ENCODE measurements at places on chromosomes 16 and 17.

GRCh38 chr17:12545877-12546513 lies 119.7 kb upstream of the MYOCD start:
- no peak for DNase-seq

- peak; percentile 53 for DNase-seq
Measured at GRCh38 chr16:27426423-27427408, 24.7 kb downstream of the IL21R start.

- DNase-seq = no peak
Measured at GRCh38 chr16:86819533-86819892, 241.2 kb downstream of the FOXL1 start.

DNA sequence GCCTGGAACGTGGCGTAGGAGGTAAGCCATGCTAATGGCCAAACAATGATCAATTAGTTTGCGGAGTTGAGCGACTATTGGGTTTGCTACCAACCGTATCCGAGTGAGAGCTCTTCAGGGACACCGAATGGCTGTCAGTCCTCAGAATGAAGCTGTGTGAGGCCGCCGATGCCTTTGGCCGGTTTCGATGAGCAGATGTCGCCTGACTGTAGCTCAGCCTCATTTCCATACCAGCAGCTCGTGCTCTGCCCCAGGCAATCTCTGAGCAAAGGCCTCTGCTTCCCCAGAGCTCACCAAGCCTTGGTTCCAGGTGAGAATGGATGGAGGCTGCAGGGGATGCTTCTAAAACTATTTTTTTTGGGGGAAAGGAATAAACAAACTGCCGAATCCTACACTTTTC lies 111.7 kb upstream of the HS3ST4 start:
- DNase-seq = no peak

- no peak for DNase-seq
Measured at GRCh38 chr17:10001306-10001873, 96.3 kb upstream of the RCVRN start.

- DNase-seq = peak; percentile 15
Measured at GRCh38 chr16:84138824-84139627, 6.0 kb downstream of the HSDL1 start.

- no peak for DNase-seq
Measured at GRCh38 chr16:67525176-67525860, 3.3 kb upstream of the RIPOR1 start.

DNA sequence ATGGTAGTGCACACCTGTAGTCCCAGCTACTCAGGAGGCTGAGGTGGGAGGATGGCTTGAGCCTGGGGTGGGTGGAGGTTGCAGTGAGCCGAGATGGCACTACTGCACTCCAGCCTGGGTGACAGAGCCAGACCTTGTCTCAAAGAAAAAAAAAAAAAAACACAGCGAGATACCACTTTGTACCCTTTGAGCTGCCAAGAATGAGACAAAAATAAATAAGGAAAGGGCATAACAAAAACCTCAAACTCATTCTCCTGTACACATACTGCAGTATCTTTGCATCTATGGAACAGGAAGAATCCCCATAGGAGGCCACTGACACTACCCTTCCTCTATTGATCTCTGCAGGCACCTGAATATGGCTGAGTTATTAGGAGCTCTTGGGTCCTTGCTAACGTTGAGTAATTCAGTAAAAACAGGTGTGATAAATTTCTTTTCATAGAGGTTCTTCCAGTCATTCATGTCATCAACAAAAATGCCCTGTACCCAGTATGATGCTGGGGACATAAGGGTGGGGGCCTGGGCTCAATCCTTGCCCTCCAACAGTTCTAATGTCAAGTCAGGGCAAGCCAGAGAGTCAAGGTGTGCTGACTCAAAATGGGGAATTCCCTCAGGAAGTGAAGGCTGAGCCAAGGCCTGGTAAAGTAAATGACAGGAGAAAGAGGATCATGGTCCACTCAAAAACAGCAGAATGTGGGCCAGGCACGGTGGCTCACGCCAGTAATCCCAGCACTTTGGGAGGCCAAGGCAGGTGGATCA lies 26.9 kb downstream of the RANBP10 start:
- no peak for DNase-seq

DNA sequence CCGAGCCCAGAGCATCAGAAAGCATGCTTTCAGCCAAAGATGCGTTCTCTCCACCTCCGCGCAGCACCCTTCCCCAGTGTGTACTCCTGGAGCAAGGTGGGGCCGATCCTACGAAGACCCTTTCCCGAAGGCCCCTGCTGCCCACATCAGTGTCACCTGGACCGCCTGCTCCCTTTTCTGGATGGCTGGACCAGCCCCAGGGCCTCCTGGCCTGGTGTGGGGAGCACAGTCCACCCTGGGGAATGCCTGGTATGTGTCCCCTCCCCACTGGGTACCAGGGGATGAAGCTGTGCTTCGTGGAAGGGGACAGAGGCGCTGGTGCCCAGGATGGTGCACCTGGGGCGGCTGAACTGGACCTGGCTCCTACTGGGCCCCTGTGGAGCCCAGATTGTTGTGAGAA lies 173.8 kb downstream of the SEC14L1 start:
- no peak for DNase-seq

DNA sequence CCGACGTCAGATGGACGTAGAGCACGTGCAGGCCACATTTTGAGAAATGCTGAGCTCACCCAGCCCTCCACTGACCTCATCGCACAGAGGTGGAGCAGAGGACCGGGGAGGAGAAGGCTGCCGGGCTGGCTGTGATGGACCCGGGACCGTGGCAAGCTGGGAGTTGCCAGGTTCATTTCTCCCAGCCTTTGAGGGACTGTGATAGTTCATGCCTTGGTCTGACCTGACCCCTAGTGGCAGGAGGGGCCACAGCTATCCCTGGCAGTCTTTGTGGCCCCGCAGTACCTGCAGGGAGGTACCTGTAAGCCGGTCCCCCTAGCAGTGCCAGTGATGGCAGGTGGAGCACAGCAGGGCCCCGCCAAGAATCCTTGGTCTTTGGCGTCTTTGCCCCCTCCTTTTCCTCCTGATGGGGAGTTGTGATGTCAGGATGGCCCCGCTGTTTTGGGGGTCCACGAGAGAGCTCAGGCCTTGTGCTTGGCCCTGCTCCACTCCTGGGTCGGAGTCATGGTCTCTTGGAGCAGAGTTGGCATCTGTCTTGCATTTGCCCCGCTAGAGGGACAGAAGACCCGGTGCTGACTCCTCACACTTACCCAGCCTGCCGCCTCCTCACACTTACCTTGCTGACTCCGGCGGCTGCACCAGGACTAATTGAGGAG lies 50.4 kb downstream of the OR1D5 start:
- peak; percentile 20 for DNase-seq

DNA sequence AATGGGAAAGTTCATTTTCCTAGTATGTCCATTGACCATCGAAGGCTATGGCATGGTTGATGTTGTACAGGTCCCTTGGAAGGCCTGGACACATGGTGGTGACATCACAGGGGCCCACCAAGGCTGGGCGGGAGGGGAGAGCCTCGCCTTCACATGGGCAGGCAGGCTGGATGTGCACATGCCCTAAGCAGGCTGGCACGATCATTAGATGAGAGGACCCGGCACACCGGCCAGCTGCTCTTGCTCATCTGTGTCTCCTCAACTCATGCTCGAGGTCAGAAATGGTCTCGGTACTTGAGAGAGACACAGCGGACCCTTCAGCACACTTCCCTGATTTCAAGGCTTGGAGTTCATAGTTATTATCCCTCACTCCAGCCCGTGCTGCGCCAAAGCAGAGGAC lies 416.9 kb upstream of the ZFHX3 start:
- no peak for DNase-seq

DNA sequence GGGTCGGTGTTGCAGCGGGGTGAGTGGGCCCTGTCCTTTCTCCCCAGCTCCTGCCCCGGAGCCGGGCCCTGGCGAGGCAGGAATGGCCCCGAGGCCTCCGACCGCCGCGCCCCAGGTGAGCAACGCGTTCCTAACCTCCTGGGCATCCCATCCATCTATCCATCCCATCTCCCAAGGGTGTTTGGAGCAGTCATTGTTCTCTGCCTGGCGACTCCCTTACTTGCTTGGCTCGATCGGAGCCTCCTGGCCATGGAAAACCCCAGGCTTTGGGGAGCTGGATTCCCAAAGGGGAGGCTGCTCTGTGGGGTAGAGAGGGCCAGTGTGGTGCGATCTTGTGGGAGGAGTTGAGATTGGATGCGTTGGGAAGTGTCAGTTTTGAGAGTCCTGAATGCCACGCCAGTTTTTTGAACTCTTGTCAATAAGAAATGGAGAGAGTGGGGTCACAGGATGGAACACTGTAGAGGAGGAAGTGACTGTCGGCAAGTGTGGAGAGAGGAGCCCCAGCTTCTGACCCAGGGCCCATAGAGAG lies 684 bp downstream of the ZFP90 start:
- no peak for DNase-seq

DNA sequence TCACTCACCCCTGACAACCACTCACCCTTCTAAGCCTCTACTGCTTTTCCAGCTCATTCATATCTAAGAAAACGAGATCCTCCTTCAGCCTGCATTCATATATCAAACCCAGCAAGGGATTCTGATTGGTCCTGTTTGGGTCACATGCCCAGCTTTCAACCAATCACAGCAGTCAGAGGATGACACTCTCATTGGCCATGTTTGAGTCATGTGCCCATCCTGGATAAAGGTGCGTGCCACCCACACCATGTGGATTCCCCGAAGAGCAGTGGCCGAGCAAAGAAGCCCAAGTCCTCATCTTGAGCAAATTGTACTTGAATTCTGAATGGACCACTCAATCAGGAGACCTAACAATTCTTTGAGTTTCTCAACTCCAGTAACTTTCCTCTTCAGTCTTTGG lies 45.0 kb downstream of the SCNN1G start:
- no peak for DNase-seq

DNA sequence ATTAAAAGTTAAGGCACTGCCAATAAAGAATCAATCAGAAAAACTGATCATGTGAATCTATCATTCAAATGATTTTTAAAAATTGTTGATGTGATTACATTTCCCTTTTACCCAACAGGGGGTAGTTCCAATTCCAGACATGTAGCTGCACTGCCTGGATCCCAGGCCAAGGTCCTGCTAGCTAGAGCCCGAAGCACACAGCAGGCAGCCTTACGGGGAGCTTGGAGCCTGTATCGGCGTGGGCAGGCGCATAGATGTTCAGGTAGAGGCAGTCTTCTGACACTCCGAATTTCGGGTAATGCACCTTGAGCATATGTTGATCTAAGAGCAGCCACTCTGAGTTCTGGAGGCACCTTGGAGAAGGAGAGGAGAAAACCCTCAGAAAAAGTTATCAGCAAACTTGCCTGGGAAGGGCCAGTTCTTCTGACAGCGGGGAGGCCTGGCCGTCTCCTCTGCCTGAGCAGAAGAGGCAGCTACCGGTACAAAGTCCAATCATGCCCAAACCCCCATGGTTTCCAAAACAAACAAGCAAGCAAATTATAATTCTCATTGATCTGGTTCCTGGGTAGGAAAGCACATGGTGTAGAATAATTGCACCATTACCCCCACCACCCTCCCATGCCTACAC lies 3.6 kb downstream of the CES5A start:
- DNase-seq = no peak

GRCh38 chr16:80459331-80459777 lies 81.4 kb upstream of the DYNLRB2 start:
- no peak for DNase-seq

DNA sequence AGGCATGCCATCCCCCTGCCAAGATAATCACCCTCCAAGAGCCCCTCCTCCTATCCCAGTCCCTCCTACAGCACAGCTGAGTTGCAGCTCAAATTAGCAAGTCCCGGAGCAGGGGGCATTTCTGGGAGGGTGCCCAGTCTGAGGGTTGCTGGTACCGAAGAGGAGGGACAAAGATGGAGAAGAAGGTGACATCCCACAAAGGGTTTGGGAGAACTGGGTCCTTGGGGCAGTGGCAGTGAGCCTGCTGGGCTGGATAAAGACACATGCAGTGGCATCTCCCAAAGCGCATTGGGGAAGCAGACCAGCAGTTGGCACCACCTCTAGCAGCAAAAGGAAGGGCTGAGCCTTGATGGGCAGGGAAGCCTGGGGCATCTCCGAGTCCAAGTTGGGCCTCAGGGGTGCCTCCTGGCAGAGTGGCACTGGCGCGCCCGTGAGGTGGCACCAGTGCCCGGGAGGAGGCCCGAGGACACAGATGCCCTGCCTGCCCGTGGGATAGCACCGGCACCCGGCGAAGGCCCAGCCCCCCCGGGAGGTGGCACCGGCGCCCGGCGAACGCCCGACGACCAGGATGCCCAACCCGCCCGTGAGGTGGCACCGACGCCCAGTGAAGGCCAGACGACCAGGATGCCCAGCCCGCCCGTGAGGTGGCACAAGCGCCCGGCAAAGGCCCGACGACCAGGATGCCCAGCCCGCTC lies 622 bp downstream of the TOM1L2 start:
- DNase-seq = no peak

GRCh38 chr17:1590029-1590746 lies 27.6 kb upstream of the PITPNA start:
- no peak for DNase-seq

GRCh38 chr16:7397901-7398300 lies 65.3 kb downstream of the RBFOX1 start:
- DNase-seq = no peak

DNA sequence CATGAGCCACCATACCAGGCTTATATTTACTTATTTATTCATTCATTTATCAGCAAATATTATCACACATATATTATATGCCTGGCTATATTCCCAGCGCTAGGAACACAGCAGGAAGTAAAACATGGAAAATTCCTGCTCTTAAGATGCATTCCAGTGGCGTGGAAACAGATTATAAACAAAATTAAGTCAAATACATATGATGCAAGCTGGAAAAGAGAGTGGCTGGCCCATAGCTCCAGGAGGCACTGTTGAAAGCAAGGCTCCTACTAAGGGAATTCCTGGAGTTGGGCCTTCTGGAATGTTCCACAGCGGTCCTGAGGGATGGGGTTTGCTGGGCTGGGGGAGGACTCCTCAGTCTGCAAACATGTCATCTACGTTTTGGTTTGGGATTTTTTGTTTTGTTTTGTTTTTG lies 18.4 kb downstream of the ADCY9 start:
- DNase-seq = no peak

DNA sequence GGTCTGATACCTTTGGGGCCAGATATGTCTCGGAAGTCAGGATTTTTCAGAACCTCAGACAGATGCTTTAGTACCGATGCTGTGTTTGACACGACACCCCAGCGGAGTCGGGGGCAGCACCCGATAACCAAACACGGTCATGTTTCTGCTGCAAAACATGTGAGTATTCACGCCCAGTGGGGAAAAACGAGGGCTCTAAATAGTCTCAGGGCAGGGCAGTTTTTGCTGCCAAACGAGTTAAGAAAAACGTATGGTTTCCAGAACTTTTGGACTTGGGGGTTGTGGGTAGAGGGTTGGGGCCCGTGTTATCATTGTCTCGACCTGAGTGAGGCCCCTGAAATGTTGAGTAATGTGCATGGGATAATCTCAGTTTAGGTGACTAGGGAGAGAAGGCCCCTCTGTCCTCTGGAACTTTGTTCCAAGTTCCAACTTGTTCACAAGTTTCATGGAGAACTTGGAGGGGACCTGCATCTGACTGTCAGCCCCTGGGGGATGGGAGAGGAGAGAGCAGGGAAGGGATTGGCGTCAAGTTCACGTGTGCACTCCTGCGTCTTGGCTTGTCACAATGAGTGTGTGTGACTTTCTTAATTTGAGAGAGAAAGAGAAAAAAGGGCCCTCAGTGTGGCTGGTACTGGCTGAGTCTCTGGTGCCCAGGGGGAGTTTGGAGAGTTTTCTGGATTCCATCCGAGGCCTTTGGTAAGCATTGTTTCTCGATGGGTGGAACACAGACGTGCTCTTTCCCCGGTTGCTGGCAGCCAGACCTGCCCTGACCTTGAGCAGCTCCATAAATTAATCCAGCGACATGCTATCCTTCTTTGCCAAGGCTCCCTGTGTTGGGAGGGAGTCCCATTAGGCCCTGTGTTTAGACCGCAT lies 83.9 kb upstream of the CIBAR2 start:
- DNase-seq = no peak

- DNase-seq = no peak
Measured at GRCh38 chr16:70699696-70700095, 13.8 kb upstream of the MTSS2 start.

- no peak for DNase-seq
Measured at GRCh38 chr16:66147291-66147690, 219.2 kb upstream of the CDH5 start.

Measured in CD8-positive, alpha-beta memory T cell (primary cell).